ENCODE measurements at places on chromosomes 11 and 22.

GRCh38 chr22:47625531-47626427, 863.3 kb downstream of the TBC1D22A start:
- DNase-seq, result no peak

DNA sequence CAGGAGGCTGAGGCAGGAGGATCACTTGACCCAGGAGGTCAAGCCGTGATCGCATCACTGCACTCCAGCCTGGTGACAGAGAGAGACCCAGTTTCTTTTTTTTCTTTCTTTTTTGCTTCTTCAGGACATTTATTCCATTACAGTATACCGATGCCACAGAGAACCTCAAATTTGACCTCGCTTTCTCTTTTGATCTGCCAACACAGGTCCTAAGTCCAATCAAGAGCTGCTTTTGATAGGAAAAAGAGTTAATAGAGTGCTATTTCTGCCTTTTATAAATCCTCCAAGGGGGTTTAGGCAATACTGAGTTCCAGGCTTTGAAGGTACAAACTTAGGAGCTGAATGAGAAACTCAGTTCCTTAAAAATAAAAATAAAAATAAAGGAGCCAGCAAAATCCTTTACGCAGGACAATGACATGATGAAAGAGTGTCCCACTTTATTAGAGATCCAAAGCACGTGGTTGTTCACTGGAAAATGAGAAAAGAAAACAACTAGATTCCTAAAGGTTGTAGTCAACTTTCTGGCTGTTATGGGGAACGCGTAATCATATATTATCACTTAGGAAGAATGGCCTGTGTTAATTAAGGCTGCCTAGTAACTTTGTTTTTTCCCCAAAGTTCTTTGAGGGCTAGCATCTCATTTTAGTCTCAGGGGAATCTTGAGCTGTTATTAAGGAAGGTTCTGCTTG, 27.2 kb downstream of the FADD start:
- DNase-seq, result no peak

DNA sequence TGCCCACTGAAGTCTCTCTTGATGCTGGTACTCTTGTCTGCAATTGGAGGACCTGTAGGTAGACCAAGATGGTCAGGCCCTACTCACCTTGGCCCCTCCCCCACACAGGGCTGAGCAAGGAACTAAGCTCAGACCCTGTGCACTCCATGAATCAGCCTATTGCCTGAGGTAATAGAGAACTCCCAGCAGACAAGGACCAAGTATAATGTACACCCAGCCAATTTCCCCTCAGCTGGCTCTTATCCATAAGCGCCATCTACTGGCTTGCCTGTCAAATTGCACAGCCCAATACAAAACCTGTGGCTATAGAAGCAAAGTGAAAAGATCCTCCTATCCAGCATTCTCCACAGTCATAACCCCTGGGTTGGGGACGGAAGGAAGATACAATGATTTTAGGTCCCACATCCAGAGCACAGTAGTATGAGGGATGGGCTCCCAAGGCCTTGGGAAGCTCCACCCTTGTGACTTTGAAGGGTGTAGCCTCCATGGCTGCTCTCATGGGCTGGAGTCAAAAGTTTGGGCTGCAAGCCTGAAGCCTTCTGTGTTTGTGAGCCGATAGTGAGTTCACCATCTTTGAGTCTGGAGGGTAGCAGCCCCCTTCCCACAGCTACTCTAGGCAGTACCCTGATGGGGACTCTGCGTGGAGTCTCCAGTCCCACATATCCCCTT, 56.0 kb downstream of the GLYATL2 start:
- no peak for DNase-seq

DNA sequence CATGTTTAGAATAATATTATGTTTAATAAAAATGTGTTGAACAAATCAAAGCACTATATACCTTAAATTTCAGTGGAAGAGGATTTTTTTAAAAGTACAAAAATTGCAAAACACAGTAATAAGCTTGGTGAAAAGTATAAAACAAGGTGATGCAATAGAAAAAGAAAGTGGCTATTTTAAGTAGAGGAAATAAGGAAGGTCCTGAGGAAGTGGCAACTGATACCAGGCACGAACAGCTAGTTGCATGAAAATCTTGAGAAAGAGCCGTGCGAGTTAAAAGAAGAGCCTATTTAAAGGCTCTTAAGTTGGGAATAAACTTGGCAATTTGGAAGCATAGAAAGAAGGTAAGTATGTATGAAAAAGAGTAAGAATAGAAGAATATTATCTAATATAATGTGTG, 1679.3 kb downstream of the LRRC4C start:
- DNase-seq, result no peak

DNA sequence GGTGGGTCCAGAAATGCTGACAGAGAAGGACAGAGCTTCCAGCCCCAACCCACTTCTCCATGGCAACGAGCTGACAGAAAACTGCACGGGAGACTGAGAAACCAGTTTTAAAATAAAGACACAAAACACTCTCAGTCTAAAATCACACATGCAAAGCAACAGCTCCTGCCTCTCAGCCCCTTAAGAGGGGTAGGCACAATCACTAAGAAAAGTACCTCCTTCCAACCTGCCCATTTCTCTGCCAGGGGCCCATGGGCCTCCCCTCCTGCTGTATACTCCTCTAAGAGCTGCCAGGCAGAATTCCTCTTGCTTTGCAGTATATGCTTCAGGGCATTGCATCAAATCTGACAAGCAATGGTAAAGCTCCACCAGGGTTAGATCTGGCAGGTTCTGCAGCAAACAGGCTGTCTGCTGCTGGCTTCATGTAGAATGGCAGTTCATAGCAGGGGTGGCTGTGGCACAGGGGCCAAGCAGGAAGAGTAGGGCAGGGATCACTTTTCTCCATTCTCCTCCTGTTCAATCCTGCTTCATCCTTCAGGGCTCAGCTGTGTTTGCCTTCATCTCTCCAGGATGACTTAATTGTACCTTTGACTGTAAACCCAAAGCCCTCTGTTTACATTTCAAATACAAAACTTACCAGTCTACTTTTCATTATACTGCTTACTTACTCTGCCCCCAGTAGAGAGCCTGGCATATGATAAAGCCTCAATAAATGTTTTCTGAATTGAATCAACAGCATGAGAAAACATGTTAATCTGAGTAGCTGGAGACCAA, 77.7 kb downstream of the KCNC1 start:
- no peak for DNase-seq

DNA sequence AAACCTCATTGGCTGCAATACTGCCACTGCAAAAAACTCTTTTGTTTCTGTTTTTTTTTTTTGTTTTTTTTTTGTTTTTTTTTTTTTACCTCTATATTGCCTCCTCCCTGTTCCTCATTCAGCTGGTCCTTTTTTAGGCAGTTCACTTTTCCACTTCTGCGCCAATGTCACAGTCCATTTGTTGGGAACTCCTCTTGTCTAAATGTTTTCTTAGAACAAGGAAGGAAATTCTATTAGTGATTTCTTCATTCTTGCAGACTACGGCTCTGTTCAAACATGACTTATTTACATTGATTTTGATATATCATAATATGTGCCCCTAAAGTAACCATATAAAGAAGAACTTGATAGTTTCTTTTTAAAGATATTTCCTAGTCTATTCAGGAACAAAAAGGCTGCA, 2.9 kb downstream of the FAM118B start:
- no peak for DNase-seq

GRCh38 chr11:112877581-112877980, 83.6 kb upstream of the NCAM1 start:
- no peak for DNase-seq

DNA sequence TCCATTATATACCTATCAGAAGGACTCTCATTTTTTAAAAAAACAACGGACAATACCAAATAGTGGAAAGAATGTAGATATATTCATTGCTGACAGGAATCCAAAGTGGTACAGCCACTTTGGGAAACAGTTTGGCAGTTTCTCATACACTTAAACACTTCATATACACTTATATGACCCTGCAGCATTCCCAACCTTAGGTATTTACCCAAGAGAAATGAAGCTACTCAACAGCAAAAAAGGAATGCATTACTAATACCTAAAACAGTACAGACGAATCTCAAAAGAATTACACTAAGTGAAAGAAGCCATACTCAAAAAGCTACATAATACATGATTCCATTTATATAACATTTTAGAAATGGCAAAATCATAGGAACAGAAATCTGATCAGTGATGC, 51.5 kb downstream of the RBFOX2 start:
- no peak for DNase-seq

GRCh38 chr22:20566420-20567260, 59.2 kb downstream of the MED15 start:
- DNase-seq, result no peak

- peak; percentile 26 for DNase-seq
Observed at GRCh38 chr11:59158206-59159068, 13.5 kb upstream of the DTX4 start.

DNA sequence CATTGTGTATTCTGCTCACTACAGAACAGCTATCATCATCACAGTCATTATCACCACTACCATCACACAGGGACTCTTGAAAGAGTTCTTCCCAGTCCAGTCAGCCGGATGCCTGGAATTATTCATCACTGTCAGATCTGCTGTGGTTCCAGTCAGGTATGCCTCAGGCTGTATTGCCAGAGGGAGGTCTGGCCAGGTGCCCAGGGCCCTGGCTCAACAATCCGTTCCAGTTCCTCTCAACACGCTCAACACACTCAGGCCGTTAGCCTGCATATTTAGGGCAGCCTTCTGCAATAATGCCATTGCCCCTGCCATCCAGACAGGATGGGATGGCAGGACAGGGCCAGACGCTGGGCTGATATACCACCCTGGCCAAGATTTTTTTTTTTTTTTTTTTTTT, 28.6 kb upstream of the RASL10A start:
- no peak for DNase-seq

- DNase-seq, result no peak
Observed at GRCh38 chr22:49811020-49811791, 16.5 kb downstream of the BRD1 start.

DNA sequence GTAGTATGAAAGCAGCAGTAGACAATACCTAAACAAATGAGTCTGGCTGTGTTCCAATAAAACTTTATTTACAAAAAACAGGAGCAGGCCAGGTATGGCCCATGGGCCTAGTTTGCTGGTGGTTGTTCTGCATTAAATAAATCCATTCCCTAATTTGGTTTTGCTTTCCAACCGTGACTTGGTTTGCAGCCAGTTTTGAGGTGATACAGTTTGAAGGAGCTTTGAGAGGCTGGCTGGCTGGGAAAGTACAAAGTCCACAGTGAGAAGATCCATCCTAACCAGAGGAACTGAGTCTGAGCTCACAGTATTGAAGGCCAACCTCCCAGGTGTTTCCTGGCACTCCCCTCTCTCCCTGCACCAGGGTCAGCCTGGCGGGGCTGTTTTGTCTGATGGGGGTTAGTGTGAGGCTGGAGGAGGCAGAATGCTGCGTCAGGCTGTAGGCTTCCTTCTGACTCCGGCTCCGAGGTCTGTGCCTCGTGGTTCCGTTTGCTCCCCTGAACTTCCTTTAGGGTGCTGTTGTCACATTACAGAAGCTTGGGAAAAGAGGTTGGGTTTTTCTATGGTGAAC, 129.5 kb downstream of the MICAL2 start:
- no peak for DNase-seq

- DNase-seq, result no peak
Observed at GRCh38 chr11:19818619-19819018, 106.0 kb downstream of the NAV2 start.

DNA sequence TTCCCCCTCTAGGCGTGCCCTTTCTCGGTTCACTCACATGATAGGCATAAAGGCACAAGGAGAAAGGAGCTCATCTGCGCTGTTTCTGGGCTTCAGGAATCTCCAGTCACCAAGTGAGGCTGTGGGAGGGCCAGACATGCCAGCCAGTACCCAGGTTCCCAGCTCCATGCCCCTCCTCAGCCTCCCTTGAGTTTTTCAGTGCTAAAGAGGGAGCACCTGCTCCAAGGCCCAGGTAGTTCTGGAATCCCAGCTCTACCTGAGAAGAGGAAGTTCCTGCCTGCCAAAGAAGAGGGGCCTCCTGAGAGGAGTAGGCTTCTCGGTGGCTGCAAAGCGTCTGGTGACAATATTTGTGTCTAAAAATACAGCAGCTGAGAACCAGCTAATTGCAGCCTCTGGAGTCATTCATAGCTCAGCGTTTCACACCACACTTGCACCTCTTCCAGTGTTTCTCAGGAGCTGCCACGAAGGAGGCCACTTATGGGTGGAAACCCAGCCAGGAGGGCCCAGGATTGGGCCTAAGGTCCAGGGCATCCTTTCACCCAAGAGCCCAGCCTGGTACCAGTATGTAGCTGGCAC, 197.4 kb downstream of the TRIM29 start:
- DNase-seq, result no peak

DNA sequence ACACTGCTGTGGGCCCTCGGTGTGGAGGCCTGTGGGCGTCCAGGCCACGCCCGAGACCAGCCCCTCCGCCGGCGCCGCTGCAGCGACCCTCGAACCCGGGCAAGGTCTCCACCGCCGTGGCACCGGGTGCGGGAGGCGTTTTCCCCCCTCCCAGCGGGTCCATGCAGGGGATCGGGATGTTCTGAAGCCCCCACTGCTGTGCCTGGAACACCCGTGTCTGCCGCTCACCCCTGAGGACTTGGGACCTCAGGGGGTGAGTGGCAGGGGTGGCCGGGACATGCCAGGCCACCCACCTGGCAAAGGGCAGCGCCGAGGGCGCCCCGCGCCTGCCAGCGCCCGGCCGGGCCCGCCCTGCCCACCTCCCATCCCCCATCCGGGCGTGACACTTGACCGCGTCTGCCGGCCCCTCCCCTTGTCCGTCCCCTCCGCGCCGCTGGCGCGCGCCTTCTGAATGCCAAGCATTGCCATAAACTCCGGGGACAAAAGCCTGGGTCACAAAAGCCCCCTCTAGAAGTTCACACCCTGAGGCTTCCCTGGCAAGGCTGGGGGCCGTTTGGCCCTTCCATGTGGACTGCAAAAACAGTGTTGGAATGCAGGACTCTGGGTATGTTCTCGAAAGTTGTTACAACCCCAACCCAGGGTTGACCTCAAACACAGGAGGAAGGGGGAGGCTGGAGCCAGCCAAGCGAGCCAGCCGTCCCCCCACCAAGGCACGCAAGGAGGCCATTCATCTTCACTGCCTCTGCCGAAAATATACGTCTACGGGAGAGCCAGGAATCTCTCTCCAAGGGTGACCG, 819 bp upstream of the KCNQ1OT1 start:
- peak; percentile 42 for DNase-seq

DNA sequence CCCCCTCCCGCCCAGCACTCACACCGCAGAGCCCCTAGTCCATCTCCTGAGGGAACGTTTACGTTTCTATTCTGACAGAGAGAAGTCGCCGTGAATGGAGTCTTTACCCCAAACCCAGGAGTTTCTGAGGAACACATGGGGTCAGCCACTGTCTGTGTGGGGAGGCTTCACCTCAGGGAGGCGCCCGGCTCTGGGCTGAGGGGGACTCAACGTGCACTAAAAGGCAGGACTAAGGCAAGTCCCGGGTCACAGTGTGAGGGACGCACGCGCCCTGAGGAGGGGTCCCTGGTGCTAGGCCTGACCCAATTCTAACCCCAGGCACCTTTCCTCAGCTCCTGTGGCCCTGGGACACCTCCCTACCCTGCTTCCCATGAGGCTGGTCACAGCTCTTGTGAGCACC, 32.5 kb upstream of the IGLL5 start:
- DNase-seq, result no peak

Measured in stimulated activated CD8-positive, alpha-beta memory T cell treated with anti-CD3 and anti-CD28 coated beads, Interleukin-2, amount 100 ng/mL, for 48 hours (primary cell).